ENCODE measurements at places on chromosomes 13 and 19.

DNA sequence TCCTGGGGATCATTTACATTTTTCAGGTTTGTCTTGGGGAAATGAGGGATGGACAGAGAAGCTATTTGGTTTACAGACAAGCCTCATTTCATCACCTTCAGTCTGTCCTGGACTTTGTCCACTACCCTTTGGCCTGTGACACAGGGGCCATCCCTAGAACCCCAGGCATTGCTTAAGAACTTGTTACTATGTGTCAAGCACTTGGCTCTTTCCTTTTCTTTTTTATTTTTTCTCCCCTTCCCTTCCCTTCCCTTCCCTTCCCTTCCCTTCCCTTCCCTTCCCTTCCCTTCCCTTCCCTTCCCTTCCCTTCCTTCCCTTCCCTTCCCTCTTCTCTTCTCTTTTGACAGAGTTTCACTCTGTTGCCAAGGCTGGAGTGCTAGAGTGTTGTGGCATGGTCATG is 253.1 kb downstream of the OLFM4 start:
- no peak for DNase-seq

DNA sequence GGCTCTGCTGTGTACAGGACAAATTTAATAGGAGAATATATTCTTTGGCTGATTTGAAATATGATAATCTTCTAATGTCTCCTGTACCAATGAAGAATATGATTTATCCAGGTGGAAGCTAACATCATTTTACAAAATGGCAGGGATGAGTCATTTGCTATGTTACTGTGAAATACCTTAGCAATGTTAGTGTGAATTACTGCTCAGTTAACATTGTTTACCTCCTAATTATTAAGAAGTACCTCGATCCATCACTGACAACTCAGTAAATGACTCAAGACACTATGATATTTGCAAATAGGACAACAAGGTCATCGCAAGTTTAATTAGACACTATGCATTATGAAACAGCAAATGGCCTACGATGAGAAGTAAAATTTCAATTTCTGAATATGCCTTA is 309.1 kb upstream of the EDNRB start:
- no peak for DNase-seq

DNA sequence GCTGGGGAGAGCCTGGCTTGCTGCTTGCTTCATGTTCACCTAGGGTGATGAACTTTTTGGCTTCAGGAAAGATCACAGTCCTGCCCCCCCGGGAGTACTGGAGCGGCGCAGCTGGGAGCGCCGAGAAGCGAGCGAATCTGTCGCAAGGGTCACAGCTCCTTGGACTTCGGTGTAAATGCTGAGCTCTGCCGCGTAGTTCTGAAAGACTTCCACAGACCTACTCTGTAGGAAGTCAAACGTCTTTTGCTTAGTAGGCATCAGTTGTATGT is 2.7 kb downstream of the ING1 start:
- no peak for DNase-seq

GRCh38 chr13:101474419-101474957 is 22.0 kb downstream of the ITGBL1 start:
- no peak for DNase-seq

GRCh38 chr19:55160128-55160985 is 2.8 kb upstream of the TNNI3 start:
- peak; percentile 56 for DNase-seq

DNA sequence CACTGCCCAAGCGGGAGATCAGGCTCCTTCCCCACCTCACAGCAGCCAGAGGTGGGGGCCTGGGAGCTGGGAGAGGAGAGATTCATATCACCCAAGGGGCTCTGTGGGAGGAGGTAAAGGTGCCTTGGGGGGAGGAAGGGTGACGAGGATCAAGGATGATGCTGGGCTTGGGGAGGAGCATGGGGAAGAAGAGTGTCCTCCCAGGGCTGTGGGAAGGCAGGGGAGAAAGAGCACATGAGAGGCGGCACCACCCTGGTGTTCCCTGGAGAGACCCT is 82.7 kb downstream of the ANKRD10 start:
- no peak for DNase-seq

DNA sequence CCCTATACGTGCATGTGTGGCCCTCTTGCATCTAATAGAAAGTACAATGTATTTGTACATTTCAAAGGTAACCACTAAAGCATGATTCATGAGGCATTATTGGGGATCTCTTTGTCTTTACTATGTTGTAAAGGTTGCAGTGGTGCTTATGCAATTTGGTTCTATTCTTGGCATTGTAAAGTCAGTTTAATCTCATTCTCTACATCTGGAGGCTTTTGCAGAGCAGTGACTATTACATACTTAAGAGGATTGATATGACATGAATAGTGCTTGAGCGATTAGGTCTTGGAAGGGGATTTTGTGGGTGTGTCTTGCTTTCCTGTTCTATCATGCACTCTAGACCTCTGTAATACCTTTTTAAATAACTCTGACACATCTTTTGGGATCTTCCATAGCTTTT is 610.0 kb downstream of the EFNB2 start:
- no peak for DNase-seq

DNA sequence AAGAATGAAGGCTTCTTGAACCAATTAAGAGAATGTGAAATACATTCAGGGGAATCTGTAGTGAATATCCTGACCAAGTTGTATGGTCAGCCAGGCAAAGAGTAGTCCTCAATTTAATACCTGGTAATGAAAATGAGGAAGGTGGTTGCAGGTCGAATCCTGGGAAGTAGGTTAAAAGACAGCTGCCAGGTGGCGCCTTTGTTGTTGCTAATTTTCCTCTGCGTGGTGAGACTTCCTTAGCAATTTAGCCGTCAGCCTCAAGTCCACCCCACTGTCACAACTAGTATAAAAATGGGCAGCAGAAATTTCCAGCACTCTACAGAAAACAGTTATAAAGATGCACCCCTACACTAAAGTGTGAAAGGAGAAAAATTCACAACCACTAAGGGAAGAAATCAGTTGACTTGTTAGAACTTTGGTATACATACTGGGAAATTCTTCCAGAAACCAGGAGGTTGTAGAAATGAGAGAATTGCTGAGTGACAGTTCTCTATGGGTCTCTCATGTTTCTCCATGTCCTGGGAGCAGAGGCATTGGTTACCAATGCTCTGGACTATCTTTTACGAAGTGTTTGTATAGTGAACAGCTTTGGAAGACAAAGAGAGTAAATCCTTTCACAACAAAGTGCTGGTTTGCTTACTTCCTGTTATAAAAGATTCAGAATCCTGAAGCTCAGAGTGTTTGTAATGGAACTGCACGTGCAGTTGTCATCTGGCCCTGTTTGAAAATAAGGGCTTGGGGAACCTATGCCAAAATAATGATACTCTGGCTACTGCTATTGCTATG is 235.9 kb downstream of the NHLRC3 start:
- DNase-seq = no peak

GRCh38 chr13:61531383-61532065 is 115.9 kb upstream of the PCDH20 start:
- no peak for DNase-seq

- DNase-seq = no peak
Measured at GRCh38 chr13:76937281-76937820, 11.0 kb upstream of the ACOD1 start.

- no peak for DNase-seq
Measured at GRCh38 chr13:64934569-64935362, 2295.4 kb downstream of the PCDH9 start.

GRCh38 chr13:37595162-37595561 is 3.4 kb downstream of the POSTN start:
- DNase-seq = no peak

- no peak for DNase-seq
Measured at GRCh38 chr13:73610799-73611592, 523.2 kb downstream of the KLF12 start.

- no peak for DNase-seq
Measured at GRCh38 chr19:32416749-32417456, 11.3 kb downstream of the DPY19L3 start.

DNA sequence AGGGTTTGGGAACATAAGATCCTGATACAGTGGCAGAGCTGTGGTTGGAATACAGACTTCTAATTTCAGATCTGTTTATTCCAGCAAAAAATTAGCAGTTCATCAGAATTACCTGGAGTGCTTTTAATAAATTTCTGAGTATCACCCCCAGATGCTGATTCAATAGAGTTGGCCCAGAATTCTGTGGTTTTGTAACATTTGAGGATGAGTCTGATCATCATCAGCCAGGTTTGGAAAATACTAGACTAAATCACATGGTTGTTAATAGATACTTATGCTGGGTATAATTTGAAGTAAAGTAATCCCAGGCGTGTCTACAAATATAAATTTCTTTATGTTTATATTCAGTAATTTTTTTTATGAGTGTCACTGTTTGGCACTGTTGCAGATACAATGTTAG is 4.8 kb downstream of the USPL1 start:
- no peak for DNase-seq

DNA sequence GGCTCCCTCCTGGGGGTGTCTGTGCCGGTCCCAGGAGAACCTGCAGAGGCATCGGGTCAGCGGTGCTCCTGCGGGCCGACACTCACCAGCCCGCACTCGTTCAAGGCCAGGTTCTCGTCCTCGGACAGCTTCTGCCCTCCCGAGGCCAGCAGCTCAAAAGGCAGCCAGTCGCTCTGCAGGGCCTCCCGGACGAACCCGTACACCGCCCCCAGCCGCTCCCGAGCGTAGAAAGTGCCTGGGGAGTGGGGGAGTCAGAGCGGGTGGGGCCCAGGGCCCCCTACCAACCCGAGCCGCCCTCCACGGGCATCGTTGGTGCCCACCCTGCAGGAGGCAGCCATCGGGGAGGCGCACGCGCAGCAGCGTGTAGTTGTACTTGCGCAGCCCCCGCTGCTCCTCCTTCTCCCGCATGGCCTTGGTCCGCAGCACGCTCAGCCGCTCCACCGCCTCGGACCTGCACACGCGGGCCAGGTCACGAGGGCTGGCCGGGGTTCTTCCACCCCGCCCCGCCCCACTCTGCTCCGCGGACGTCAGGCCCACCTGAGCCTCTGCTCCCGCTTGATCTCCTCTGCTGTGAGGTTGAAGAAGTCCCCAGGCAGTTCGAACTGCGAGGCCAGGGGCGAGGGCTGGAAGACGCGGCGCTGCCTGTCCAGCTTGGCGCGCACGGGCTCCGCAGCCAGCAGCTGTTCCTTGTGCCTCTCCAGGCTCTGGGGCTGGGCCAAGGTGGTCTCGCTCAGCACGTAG is 11.5 kb downstream of the UBXN6 start:
- DNase-seq = no peak

- no peak for DNase-seq
Measured at GRCh38 chr13:70893832-70894231, 785.6 kb upstream of the KLHL1 start.

- DNase-seq = no peak
Measured at GRCh38 chr13:21538280-21538679, 65.7 kb downstream of the MICU2 start.

- DNase-seq = no peak
Measured at GRCh38 chr13:100544866-100545683, 43.5 kb downstream of the GGACT start.

DNA sequence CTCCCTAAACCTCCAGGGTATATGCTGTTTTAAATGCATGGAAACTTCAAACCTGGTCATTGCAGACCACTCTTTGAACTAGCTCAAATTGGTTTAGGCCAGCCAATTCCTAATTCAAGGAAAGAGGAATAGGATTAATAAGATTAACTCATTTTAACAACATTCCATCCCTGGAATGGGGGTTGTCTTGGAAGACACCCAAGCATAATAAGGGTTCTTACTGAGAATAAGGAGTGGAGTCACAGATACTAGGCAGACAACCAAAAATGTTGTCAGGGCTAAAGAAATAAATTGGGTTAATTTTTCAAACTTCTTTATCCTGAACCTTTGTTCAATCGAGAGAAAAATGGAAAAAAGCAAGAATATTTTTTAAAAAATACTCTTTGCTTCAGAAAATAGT is 186.2 kb downstream of the PCDH9 start:
- DNase-seq = no peak

DNA sequence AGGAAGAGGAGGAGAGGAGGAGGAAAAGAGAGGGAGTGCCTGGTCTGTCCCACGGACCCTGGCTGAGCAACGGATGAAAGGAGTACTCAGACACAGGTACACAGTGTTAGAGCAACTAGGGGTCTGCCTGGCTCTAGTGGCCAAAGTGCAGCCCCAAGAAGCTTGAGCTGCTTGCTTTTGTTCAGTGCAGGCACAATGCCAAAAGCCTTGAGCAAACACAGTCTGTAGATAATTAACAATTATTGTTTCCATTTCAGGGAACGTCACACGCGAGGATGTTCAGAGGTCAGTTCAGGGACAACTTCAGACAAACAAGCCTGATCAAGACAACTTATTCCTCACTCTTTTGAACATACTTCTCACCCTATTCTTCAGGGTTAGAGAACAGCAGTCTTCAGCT is 32.2 kb upstream of the ZNF726 start:
- no peak for DNase-seq

GRCh38 chr13:66859078-66859477 is 371.1 kb downstream of the PCDH9 start:
- no peak for DNase-seq

GRCh38 chr19:4699826-4700692 is 23.6 kb downstream of the DPP9 start:
- DNase-seq = no peak
